Foreskin fibroblast (primary cell): ENCODE measurements at places on chromosomes 11 and 22.

DNA sequence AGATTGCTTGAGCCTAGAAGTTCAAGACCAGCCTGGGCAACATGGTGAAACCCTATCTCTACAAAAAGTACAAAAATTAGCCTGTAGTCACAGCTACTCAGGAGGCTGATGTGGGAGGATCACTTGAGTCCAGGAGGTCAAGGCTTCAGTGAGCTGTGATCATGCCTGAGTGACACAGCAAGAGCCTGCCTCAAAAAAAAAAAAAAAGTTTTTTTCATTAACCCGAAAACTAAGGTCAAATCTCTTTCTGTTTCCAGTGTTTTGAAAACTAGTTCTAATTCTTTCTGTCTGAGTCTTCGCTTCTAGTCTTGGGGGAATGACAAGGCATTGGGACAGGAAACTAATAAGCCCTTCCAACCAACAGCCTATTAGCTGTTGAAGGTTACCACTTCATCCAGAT is 57.6 kb downstream of the LIF start:
- no peak for DNase-seq

- DNase-seq, result no peak
Observed at GRCh38 chr11:14539982-14540421, 19.8 kb upstream of the PSMA1 start.

GRCh38 chr11:81787584-81788049 is 946.0 kb downstream of the FAM181B start:
- DNase-seq, result no peak

DNA sequence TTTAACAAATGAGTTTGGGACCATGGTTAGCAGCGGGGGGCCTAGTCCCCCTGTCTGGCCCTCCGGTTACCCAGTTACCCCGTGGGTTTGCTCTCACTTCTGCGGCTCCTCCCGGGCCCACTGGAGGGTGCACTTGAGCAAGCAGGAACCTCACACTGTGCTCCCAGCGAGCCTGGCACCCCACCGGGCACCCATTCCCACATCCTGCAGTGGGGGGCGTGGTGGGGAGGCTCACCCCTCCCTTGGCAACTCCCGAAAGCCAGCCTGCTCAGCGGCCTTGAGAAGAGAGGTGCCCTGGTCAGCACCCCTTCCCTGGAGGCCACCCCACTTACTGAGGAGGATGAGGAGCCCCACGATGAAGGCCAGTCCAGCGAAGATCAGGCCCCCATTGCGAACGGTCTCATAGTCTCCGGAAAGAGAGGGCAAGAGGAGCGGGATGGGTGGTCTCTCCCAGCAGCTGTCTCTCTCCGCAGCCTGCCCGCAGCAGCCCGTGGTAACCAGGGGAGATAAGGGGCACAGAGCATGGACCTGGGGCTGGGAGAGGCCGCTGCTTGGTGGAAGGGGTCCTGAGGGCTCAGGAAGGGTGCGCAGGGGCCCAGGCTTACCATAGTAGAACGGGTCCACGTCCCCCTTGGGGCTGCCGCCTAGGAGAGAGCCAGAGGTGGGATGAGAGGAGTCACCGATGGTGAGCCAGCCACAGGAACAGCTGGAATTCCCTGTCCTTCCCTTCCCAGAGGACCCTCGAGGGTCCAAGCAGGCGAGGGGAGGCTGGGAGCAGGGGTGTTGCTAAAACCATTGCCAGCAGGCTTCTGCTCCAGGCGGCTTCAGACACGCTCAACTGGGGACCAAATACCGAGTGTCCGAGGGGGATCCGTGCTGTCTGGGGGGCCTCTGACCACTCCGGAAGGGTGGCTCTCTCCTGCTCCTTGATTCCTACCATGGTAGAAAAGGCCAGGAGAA is 2.2 kb downstream of the FXYD2 start:
- DNase-seq, result no peak

DNA sequence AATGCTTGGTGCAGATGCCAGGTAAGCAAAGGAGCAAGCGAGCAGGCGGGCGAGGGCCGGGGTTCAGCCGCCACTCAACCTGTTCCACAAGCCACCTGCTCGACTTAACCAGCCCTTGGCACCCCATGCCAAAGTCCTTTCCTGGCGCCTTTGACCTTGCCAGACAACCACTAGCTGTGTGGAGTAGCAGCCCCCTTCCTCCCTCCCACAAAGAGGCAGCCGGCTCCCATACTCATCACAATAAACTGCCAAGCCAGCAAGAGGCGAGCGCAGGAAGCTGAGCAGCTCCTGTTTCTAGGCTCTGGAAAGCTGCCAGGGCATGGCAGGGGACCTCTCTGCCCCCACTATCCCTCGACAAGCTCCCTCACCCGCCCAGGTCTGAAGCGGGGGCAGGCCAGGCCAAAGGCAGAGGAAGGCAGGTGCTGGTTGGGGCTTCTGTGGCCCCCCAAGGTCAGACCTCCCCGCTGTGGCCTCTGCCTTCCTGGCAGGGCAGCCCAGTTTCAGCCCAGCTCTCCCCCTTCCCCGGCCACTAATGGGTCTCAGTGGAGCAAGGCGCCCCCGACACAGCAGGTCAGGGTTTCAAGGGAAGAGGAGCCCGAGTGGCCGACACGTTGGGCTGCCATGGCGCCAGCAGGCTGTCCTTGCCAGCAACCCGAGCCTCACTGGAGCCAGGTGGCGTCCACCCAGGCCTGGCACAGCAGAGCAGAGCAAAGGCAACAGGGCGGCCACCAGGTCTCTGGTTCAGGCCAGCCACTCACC is 15.3 kb downstream of the MACROD1 start:
- DNase-seq, result no peak

DNA sequence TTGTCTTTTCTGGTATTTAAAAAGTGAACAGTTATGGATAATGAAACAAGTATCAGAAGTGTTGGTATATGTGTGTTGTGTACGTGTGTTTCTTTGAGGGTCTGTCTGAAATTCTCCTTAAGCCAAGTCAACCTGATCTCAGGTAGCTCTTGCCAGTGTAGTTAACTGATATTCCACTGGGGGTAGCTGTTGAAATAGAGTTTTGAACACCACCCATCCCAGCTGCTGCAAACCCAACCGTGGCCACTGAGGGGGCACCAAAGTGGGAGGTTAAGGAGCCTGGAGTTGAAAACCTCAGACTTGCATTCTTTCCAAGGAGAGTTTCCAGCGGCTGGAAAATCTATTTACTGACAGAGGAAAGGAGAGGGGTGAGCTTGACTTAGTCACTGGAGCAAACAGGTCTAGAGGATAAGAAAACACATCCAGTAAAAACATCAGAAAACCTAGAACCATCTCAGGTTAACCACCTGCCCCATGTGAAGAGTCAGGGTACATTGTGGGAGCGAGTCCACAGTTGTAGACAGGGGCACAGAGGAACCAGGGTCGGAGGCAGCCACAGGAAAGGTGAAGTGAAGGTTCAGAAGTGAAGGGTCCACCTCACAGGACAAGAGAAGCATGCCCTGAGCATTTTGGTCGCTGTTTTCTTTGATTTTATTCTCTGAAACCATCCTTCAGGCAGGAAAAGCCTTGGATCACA is 8.8 kb upstream of the CUL5 start:
- peak; percentile 14 for DNase-seq

- peak; percentile 59 for DNase-seq
Observed at GRCh38 chr11:10742460-10743208, 8.4 kb upstream of the CTR9 start.
